ENCODE measurements at places on chromosomes 1 and 21. TPM values are rescaled to one million over a fixed set of nuclear protein-coding genes. Genes with fewer than 3 reads are reported as not detected.

DNA sequence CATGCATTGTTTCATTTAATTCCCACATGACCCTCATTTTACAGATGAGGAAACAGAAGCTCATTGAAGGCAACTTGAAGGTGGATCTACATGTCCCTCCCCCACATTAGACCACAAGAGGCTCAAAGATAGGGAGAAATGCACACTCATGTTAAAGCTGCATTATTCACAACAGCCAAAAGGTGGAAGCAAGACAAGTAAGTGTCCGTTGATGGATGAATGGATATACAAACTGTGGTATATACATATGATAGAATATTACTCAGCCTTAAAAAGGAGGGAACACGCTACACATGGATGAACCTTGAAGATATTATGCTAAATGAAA, 149.7 kb upstream of the JUN start:
- no peak overlapping the region for H3K27ac ChIP-seq
- peaks cover 47% of the 10 kb centered on the region for H3K4me1 ChIP-seq
- H3K27me3 ChIP-seq: no peaks in the 10 kb centered on the region
- no peaks in the 10 kb centered on the region for H3K36me3 ChIP-seq

DNA sequence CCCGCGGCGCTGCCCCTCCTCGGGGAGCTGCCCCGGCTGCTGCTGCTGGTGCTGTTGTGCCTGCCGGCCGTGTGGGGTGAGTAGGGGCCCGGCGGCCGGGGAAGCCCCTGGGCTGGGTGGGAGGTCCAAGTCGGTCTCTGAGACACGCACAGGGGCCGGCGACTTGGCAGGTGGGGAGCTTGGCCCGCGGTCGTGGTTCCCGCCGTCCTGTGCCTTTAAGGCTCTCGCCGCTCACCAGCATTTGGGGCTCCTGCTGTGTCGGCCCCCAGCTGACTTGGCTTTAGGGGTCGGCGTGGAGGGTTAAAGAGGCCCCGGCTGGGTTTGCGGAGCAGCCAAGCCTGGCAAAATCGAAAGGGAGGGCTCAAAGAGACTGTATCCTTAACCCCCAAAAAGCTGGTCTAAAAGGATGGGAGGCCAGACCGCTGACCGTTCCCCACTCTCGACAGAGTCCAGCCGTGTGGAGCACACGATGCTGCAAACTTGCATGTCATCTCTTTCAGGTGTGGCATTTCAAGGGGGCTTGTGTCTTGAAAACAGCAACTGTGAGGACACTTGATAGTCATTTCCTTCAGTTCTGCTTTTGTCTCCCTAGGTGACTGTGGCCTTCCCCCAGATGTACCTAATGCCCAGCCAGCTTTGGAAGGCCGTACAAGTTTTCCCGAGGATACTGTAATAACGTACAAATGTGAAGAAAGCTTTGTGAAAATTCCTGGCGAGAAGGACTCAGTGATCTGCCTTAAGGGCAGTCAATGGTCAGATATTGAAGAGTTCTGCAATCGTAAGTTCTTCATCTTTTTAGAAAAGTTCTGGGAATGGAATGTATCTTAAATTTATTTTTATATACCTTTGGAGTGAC, 540 bp downstream of the CD55 start:
- peak overlapping the region; percentile 92 for H3K4me3 ChIP-seq
- DNase-seq: no peak
- H3K4me1 ChIP-seq: peaks cover 31% of the 10 kb centered on the region
- no peaks in the 10 kb centered on the region for H3K27me3 ChIP-seq
- peaks cover 48% of the 10 kb centered on the region for H3K36me3 ChIP-seq
- peak overlapping the region; percentile 99 for H3K27ac ChIP-seq

DNA sequence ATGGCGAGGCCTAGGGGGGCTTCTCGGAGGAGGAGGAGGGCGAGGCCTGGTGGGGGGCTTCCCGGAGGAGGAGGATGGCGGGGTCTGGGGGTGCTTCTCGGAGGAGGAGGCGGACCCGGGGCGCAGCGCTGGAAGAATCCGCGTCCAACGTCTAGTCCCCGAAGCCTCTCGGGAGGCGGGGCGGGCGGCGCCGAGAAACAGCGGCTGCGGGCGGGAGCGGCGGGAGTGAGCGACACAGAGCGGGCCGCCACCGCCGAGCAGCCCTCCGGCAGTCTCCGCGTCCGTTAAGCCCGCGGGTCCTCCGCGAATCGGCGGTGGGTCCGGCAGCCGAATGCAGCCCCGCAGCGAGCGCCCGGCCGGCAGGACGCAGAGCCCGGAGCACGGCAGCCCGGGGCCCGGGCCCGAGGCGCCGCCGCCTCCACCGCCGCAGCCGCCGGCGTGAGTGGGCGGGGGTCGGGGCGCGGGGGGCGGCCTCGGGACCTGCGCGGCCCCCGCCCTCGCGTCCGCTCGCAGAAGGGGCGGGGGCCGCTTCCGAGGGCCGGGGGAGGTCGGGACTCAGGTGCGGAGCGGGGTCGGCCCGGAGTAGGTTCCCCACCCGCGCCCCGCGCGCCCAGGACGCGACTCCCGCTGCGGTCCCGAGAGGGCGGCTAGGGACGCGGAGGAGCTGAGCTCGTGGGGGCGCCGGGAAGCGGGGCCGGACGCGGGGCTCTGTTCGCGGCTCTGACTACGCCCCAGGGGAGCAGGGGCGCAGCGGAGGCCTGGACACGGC, at the start of gene KLHL17:
TSS of gene KLHL17 (plus strand) at position 222 of the 769 bp plus-strand sequence. CDS start at position 332, 110 bp downstream.
- peak within 1 kb of the TSS; percentile 84 for H3K4me3 ChIP-seq
- H3K27me3 ChIP-seq: no peaks in the 10 kb centered on the region
- no peak within 1 kb of the TSS for H3K27ac ChIP-seq

Gene FHAD1
- 0.21 TPM for total RNA-seq

- peaks cover 3% of the 10 kb centered on the region for H3K27me3 ChIP-seq
- H3K27ac ChIP-seq: no peak overlapping the region
Observed at GRCh38 chr1:95311014-95311413, 77.0 kb downstream of the RWDD3 start.

All from activated CD8-positive, alpha-beta T cell treated with anti-CD3 and anti-CD28 coated beads, Interleukin-2, amount 10 ng/mL, durations not matched to agents 7 days and 5 days (primary cell).